ENCODE measurements at places on chromosomes 6 and 20. TPM values are rescaled to one million over a fixed set of nuclear protein-coding genes. Genes with fewer than 3 reads are reported as not detected.

The LINC00237 gene
- not detected for total RNA-seq

The HTR1B gene
- not detected for total RNA-seq

DNA sequence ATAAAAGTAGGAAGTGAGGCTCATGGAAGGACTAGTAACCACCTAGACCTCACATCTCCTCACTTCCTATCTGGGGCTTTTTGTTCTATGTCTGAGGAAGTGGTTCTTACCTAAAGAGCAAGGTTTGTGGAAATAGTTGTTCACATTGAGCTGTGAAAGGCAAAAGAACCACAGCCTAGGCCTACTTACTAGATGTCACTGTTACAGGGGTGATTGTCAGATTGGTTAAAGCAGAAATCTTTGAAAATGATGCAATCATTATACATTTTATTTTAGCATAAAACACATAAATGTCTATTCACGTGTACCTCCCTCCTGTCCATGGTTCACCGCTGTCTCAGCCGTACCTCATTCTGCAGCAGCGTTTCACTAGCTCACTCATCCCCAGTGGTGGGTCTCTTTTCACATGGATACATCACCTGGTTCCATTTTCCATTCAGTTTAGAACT is 268.8 kb downstream of the TMEM242 start:
- no peak for DNase-seq

- DNase-seq: no peak
Observed at GRCh38 chr6:133502441-133503335, 261.5 kb downstream of the EYA4 start.

DNA sequence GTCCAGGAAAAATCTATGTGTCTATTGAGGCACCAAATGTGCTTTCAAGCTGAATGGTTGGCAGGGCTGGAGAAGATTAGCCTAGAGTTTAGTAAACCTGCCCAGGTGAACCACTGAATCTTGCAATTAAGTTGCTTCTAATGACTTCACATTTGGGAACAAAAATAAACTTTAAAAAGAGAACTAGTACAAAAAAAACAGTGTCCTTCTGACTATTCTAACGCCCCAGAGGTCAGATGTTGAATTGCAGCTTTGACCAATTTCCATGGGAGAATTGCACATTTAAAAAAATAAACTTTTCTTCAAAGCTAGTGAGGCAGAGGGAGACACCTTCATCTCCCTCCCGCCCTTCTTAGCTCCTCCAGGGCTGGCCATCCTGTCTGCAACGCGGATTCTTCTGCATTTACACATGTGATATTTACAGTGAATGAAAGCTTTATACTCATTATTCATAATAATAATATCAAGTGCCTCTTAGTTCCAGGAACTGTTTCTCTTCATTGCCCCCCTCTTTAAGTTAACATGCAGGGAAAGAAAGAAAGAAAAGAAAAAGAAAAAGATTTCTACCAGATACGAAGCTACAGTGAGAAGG is 270.2 kb downstream of the SMOC2 start:
- DNase-seq: peak; percentile 26

- DNase-seq: no peak
Observed at GRCh38 chr6:20427856-20428255, 26.2 kb downstream of the E2F3 start.

DNA sequence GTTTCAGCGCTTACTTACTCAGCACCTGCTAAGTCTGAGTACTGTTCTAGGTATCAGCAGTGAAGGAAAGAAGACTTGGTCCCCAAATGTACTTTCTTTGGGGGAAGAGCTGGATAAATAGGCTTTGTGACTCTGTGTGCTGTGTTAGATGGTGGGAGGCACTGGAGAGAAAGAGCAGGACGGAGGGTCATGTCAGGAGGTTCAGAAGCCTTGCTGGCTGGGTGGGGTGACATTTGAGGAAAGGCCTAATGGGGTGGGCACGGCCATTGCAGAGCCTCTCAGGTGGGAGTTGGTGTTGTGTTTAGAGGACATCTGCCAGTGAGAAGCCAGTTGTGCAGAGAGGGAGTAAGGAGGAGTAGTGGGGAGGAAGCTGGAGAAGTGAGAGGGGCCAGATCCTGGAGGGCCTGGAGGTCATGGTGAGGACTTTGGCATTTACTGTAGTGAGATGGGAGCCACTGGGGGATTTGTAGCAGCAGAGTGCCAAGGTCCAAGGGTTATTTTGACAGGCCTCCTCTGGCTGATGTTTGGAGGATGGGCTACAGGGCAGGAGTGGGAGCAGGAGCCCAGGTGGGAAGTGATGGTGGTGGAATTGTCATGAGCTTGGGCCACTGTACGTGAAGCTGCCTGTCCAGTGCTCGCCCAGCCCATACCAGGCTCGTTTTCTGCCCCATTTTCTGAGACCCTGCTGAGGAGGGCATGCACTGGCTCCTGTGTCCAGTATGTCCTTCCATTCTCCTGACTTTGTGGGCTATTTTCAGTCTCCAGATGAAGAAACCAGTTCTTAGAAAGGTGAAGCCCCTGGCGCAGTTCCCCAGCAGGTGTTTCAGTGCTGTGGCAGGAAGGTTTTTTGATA is 886 bp downstream of the SDCBP2 start:
- DNase-seq: no peak

GRCh38 chr6:44045672-44046015 is 81.6 kb downstream of the MRPL14 start:
- no peak for DNase-seq

- DNase-seq: no peak
Observed at GRCh38 chr20:58449681-58450221, 60.7 kb downstream of the VAPB start.

- DNase-seq: no peak
Observed at GRCh38 chr6:156065849-156066248, 610.2 kb upstream of the NOX3 start.

GRCh38 chr20:1915725-1916124 is 20.5 kb downstream of the SIRPA start:
- DNase-seq: no peak

DNA sequence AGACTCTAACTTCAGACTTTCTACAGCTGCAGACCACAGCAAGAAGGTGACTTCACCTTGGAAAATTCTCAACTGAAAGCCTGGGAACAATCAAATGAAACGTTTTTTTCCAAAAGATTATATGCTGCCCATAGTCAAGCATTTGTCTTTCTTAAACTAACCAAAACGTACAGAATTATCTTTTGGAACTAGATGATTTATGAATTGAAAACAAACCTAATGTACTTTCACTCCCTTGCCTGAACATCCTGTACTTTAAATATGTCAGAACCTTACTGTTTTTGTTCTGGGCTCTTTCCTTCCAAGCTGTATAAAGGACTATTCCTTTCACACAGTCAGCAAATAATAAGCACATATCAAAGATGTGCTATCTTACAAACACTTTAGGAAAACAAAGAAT is 62.4 kb upstream of the TNFAIP3 start:
- DNase-seq: no peak

- no peak for DNase-seq
Observed at GRCh38 chr6:106693418-106693817, 64.0 kb downstream of the QRSL1 start.

- peak; percentile 56 for DNase-seq
Observed at GRCh38 chr6:150301846-150302519, 66.8 kb upstream of the IYD start.

GRCh38 chr6:19999319-20000191 is 162.4 kb downstream of the ID4 start:
- peak; percentile 65 for DNase-seq

DNA sequence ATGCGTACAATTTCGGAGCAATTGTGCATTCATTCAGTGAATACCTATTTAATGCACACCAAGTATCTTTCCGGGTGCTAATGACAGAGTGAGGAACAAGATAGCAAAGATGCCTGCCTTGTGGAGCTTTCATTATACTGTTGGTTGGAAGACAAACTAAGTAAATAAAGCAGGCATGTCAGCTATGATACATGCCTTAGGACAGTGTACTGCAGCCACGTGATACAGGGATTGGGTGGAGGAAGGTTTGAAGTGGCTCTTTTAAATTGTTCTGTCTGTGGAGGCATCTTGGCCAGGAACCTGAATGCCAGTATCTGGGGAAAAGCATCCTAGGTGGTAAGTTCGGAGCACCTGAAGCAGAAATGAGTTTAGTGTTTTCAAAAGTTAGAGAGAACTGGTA is 3.0 kb upstream of the OTOR start:
- no peak for DNase-seq

- DNase-seq: no peak
Observed at GRCh38 chr6:116741571-116741970, 23.9 kb downstream of the FAM162B start.

- DNase-seq: no peak
Observed at GRCh38 chr6:56868687-56869086, 86.2 kb upstream of the BEND6 start.

DNA sequence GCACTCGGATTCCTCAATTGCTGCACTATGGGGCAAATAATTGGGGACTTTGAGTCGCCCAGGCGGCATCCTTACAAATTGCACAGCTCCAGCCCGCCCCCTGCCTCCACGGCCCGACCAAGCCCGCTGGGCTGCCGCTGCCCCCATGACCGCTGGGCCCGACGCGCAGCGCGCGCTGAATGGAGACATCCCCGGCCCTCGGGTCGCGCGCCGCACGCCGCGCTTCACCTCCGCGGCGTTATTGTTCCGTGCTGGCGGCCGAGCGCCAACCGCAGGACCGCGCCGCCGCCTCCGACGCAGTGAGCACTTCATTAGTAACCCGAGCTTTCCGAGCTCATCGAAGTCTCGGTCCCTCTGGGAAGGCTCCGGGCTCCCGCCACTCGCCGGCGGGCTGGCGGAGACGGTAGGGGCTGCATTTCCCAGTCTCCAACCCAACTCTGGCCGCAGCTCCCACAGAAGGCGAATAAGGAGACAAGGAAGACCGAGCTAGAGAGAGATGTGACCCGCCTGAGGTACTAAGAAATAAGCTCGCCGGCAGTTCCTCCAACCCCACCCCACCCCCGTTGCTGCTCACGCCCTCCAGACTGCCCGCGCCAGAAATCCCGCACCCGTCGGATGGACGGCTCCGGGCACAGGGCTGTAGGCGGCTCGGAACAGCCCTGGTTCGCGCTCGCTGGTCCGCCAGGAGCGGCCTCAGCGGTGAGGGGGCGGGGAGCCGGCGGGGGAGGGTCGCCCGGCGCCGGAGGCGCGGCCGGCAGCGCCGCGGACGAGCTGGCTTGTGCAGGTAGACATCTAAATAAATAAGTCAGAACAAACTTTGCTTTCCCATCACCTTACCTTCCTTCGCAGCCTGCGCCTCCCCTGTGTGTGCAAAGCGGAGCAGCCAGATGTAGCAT is 703 bp downstream of the EPHA7 start:
- peak; percentile 22 for DNase-seq

GRCh38 chr6:157995458-157995857 is 13.8 kb downstream of the SYNJ2 start:
- no peak for DNase-seq

The CD109 gene
- 55.9 TPM for total RNA-seq

DNA sequence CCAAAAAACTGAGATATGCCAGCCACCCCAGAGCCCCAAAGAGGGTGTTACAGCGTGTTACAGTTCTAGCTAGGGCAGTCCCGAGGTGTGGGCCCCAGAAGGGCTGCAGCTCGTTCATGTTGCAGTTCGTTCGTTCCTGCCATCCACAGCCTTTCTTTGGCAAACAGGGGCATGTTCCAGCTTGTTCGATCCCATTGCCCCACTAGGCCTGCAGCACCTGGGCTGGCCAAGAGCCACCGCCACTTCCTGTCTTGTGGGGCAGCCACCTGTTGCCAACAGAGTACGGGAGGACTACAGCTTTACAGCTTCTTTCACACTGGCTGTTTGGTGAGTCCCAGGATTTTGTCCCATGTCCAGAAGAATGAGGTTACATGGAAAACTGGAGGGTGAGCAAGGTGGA is 198.1 kb downstream of the MMUT start:
- DNase-seq: no peak

The HIVEP2 gene
- 7.7 TPM for total RNA-seq

DNA sequence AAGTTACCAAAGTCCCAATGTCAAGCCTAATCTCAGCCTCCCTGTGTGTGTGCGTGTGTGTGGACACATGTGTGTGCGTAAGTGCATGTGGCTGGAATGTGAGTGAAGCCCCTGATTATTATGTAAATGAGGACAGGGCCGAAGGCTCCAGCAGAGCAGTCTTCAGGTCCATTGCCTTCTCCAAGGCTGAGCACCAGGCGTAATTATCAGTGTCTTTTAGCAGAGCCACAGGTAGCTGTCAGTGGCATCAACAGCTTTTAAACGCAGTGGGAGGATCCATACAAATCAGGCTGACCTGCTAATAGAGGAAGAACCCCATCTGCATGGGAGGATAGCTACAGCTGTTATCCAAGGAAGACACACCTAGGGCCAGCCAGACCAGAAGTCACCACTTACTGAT is 324.3 kb upstream of the MOCS1 start:
- DNase-seq: no peak

GRCh38 chr6:28251661-28252008 is 434 bp downstream of the ZKSCAN4 start:
- DNase-seq: no peak
